ENCODE measurements at places on chromosomes 5 and 9.
A peak's percentile ranks its signal among the peaks of the same experiment; 100 is the strongest.

DNA sequence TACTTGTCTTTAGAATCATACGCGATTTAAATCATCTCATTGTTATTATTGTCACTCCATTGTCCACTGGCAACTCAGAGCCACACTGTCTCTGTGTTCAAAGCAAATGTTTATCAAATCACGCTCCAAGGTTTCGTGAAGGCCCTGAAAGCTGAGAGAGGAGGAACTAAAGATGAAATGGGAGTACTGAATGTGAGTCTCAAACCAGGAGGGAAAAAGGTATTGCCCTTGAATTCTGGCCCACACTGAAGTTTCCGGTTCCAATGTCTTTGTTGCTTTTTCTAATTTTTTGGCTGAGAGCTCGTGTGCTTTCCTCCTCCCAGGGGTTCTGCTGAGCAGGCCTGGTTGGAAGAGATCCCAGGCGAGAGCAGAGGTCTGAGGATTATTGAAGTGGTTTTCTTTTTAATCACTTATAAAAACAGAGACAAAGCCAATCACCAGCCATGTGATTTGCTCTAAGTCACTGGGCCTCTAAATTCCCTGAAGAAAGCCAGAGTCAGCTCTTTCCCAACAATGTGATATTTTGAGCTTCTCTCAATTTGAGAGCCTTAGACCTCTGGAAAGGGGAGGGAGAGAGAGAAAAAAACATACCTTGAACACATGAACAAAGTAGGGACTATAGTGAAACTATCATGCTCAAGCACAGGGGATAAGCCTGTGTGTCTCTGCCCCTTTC is 420.8 kb upstream of the GRAMD2B start:
- no peak for DNase-seq

- DNase-seq, result peak; percentile 20
Measured at GRCh38 chr5:179762079-179762780, 29.6 kb downstream of the MAML1 start.

GRCh38 chr5:123438244-123438643 is 15.0 kb upstream of the CEP120 start:
- DNase-seq, result peak; percentile 20

DNA sequence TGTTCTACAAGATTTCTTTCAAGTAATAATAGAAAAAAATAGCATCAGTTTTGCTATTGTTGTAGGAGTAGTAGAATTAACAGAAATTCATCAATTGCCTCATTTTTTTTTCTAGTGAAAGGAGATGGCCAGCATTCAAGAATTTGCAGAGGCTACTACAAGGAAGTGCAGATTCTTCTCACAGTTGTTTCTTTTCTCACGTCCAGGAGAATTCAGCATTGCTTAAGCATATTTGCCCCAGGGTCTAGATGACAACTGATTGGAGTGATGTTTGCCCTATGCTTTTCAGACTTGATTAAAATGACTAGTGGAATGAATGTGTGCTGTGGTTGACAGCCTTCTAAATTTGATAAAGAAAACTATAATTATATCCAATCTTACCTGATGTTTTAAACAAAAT is 46.6 kb upstream of the SLC12A2 start:
- no peak for DNase-seq

DNA sequence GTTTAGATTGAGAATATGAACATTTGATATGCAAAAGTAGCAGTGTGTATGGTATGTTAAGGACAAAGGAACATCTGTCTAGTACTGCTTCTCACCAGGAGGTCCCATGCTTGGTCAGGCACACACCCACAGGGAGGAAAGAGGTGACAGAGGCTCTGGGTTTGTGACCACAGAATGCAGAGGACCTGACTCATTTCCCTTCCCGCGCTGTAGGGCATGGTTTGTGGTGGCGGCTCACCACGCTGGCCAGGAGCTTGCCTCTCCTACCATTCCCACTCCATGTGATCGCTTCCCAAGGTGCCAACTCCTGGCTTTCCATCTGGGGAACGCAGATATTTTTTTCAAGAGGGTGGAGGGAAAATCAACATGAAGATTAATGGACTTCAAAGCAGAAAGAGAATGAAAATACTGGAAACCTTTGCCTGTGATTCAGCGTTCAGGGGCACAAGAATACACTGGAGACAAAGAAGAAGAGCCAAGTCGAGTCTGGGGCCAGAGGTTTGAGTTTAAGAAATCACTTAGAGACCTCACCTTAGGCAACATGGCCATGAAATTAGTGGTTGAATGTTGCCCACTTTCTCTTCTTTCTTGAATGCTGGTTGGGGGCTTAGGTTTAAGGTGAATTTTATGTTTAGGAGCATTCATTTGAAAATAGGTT is 477.8 kb downstream of the CCDC171 start:
- DNase-seq, result peak; percentile 27

- DNase-seq, result peak; percentile 85
Measured at GRCh38 chr9:36873247-36873875, 160.7 kb downstream of the PAX5 start.

DNA sequence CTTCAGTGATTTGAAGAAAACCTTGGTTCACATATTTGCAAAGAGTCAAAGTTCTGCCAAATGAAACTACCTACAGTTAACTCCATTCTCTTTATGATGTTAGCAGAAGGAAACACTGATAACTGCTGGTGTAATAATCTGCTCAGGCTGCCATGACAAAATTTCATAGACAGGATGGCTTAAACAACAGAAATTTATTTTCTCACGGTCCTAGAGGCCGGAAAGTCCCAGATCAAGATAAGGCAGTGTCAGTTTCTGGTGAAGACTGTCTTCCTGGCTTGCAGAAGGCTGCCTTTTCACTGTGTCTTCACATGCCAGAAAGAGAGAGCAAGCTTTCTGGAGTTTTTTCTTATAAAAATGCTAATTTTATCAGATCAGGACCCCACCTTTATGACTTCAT is 102.4 kb upstream of the PARP8 start:
- no peak for DNase-seq
